ENCODE measurements at places on chromosomes 7 and 10. TPM values are rescaled to one million over a fixed set of nuclear protein-coding genes. Genes with fewer than 3 reads are reported as not detected.

RBM17 gene
- polyA plus RNA-seq, result 204 TPM

LRRC18 gene
- not detected for polyA plus RNA-seq

UPK3B gene
- polyA plus RNA-seq, result 1.3 TPM

NACAD gene
- polyA plus RNA-seq, result 9.1 TPM
